ENCODE measurements at places on chromosomes 2 and 18. TPM values are rescaled to one million over a fixed set of nuclear protein-coding genes. Genes with fewer than 3 reads are reported as not detected.

Gene UPP2
- not detected for total RNA-seq

Gene FAP
- total RNA-seq: 5.4 TPM

Gene ABCB11
- 0.06 TPM for total RNA-seq

Gene GREB1
- total RNA-seq: 0.90 TPM

Gene GMCL1
- total RNA-seq: 11.9 TPM

Gene IL1RN
- 41.7 TPM for total RNA-seq

Gene IL36RN
- not detected for total RNA-seq

Gene TUBA4B
- not detected for total RNA-seq

Gene TPRKB
- 19.2 TPM for total RNA-seq

Gene CMPK2
- total RNA-seq: 23.2 TPM

Gene NOSTRIN
- total RNA-seq: 70.0 TPM

Gene ARHGAP15
- 19.2 TPM for total RNA-seq

Gene DLX2
- total RNA-seq: not detected

Gene TUBA3E
- total RNA-seq: not detected

Gene TCF23
- total RNA-seq: not detected

Gene ELOA2
- total RNA-seq: not detected

Gene SCYGR4
- total RNA-seq: not detected

Gene SLC8A1
- 53.8 TPM for total RNA-seq

Gene MC4R
- total RNA-seq: not detected

Gene TPO
- total RNA-seq: not detected

Gene NAT8
- not detected for total RNA-seq

Gene CRYBA2
- total RNA-seq: not detected

Gene CREG2
- total RNA-seq: not detected

Gene SERPINB8
- total RNA-seq: 24.6 TPM

Gene FNDC4
- total RNA-seq: 2.0 TPM

Gene IGFBP5
- 169 TPM for total RNA-seq

Gene CXCR1
- total RNA-seq: 5.3 TPM

Gene DHRS9
- 7.6 TPM for total RNA-seq

Gene SERPINB4
- not detected for total RNA-seq

Gene BMP10
- total RNA-seq: 1.4 TPM

Gene MROH2A
- total RNA-seq: not detected

Gene TLX2
- not detected for total RNA-seq

Gene ALKAL2
- total RNA-seq: 18.7 TPM

Gene STPG4
- total RNA-seq: not detected

Gene RUFY4
- not detected for total RNA-seq

Gene AFF3
- total RNA-seq: 44.6 TPM

Gene TDRD15
- total RNA-seq: not detected

Gene KCNK3
- total RNA-seq: 25.4 TPM

Gene SCN1A
- 26.9 TPM for total RNA-seq

Gene MEP1B
- total RNA-seq: not detected

Gene INPP5D
- 33.3 TPM for total RNA-seq

Gene IGFBP2
- 46.1 TPM for total RNA-seq

Gene GALR1
- 0.06 TPM for total RNA-seq

Gene TSPYL6
- not detected for total RNA-seq

Gene LYPD1
- 1.2 TPM for total RNA-seq

Gene GNLY
- total RNA-seq: 18.5 TPM

Gene SP5
- total RNA-seq: 2.5 TPM

Gene AGXT
- total RNA-seq: not detected

Gene ANKRD30B
- not detected for total RNA-seq

Gene TUBB8B
- 0.38 TPM for total RNA-seq

Gene CLEC4F
- 1.2 TPM for total RNA-seq

Gene POTEI
- not detected for total RNA-seq

Gene STARD6
- total RNA-seq: not detected

Gene MERTK
- 17.3 TPM for total RNA-seq

Measured in upper lobe of right lung (tissue), 1 donor.